Suppressor macrophage treated with lipopolysaccharide for 4 hours (primary cell): ENCODE measurements at places on chromosomes 11 and 22.
A peak's percentile ranks its signal among the peaks of the same experiment; 100 is the strongest.

DNA sequence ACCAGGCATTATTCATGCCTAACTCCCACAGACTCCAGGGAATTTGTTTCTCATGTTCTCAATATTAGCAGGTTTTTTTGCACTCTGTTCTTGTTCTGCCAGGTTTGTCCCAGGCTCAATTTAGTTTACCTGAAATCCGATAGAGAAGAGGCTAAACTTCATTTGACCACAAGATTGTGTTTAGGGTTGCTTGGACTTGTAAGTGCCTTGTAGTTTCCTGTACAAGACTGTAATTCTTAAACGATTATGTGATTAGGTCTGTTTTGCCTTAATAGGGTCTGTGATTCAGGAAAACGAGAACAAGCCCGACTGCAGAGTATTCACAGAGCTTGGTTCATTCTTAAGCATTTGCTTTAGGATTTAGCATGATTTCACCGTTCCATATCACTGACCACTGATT lies 1.8 kb downstream of the PRSS23 start:
- no peak for DNase-seq

- no peak for DNase-seq
Measured at GRCh38 chr11:3202759-3203158, 15.9 kb downstream of the MRGPRG start.

DNA sequence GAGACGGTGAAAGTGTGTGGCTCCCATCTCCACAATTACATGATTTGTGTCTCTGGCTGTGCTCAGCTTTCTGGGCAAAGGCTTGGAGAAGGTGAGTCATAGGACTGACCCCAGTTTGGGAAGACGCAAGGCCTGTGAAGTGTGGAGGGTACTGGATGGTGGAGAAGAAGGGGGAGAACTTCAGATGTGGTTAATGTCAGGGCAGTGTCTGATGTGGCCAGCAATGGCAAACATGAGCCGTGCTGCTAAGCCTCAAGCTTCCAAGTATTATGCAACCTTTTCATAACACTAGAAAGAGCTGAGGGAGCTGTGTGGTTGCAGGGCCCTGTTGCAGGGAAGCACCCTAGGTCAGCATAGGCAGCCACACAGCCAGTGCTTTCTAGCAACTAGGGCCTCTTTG lies 110.9 kb downstream of the NTM start:
- no peak for DNase-seq

- no peak for DNase-seq
Measured at GRCh38 chr22:40857309-40857855, 434 bp downstream of the XPNPEP3 start.

DNA sequence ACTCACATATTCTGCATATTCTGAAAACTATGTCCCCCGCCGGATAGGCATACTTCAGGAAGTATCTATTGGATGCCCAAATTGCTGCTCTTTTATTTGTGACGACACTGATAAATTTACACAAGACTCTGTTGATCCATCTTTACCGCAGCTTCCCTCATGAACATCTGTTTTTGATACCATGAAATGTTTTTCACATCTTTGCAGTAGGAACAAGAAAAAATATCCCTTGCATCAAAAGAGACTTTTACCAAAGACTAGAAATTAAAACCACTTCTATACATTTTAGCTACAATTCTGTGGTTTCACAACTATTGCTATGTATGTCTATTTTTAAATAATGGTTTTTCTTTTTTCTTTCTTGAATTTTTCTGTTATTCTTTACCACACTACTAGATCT lies 15.3 kb downstream of the POU2AF2 start:
- DNase-seq: no peak

GRCh38 chr11:36131721-36132397 lies 157.4 kb downstream of the COMMD9 start:
- peak; percentile 37 for DNase-seq

DNA sequence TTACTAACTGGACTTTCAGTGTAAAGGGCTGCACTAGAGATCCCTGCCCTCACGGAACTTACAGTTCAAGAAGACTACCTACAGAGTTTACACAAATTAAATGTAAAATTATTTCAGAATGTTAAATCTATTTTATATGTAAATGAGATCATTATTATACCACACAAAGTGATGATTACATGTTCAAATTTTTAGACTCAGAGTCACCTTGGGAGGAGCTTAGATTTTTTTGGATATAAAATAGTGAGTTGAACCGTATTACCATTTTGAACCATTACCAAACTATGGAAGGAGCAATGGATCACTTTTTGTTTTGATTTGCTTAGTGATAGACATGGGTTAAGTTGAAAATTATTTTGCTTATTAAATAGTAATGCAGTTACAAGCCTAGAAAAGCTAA lies 1.6 kb downstream of the IPO7 start:
- DNase-seq: no peak

DNA sequence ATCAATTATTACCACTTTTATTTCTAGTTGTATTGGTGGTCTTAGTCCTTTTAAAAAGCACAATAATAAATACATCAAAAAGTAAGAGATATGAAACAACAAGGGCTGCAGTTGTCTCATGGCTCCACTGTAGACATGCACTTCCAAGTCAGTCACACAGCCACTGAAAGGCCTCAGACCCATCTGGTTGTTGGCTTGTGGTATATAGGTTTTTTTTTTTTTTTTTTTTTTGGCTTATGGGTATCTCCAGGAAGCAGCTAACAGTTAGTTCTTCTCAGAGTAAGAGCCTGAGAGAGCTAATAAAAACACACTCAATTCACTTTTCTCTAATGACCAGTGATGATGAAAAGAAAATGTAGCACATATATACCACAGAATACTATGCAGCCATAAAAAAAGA lies 6.0 kb upstream of the OR52E6 start:
- DNase-seq: no peak

DNA sequence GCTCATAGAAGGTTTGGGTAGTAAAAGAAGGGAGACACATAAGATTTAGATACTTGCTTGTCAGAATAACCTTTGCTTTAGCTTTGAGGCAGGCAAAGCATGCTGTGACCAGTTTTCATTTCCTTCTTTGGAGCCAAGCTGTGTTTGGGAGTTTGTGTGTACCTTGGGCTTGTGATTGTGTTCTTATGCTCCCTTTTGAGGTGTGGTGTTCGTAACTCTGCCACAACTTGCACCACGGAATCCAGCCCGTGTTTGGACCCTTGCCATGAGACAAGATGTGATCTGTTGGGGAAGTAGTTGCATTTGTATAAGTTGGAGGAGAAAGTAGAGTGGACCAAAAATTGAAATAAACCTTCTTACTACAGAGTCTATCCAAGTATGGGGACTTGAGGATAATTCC lies 34.0 kb downstream of the BMAL1 start:
- no peak for DNase-seq

DNA sequence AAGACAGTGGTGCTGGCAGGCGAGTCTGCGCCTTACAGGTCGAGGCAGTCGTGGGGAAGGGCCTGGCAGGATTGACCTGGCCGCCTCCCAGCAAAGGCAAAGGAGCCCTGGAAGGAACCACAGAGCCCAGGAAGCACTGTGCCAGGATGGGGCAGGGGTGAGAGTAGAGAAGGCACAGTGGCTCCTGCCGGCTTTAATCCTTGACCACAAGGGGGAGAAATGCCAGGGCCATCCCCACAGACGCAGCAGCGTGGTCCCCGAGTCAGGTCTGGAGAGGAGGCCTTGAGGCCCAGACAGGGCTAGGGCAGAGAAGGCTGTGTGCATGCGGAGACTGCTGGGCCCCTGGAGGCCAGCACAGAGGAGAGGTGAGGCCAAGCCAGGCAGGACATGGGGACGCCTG lies 9.9 kb upstream of the NDUFS8 start:
- no peak for DNase-seq

- peak; percentile 5 for DNase-seq
Measured at GRCh38 chr11:108620958-108621772, 27.6 kb upstream of the EXPH5 start.

- no peak for DNase-seq
Measured at GRCh38 chr22:40004836-40005235, 10.1 kb downstream of the FAM83F start.

GRCh38 chr11:131458421-131458820 lies 88.0 kb downstream of the NTM start:
- no peak for DNase-seq

- no peak for DNase-seq
Measured at GRCh38 chr22:38830026-38830844, 13.6 kb downstream of the NPTXR start.

DNA sequence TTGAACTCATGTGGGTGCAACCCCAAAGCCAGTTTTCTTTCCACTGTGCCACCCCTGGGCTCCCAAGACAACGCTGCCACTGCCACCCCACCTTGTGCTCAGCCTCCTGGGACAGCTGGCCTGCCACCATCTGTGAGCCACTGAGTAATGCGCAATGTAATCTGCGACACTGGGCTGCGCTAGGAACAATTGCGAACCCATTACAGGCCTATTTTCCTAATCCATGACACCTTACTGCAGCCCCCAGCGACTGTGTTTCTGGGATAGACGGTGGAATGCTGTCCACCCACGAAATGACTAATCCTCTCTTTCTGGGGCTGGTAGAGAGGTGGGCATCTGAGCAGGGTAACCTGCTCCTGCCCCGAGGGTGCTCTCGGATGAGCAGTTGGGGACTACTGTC lies 22.2 kb downstream of the FLRT1 start:
- no peak for DNase-seq

DNA sequence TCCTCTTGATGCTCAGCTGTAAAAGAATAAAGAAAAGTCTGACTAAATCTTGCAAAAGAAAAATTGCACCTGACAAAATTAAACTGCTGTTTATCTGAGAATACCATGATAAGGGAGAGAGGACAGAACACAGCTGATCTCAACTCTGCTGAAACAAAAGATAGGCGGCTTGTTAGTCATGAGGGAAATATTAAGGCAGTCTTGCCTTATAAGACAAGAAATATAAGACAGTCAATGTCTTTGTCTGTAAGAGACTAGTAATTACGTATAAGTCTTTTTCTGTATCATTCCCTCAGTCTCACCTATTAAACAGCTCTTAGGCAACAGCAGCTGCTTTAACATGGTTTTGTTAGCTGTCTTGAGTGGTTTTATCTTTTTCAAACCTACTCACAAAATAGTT lies 296.6 kb downstream of the LUZP2 start:
- no peak for DNase-seq

DNA sequence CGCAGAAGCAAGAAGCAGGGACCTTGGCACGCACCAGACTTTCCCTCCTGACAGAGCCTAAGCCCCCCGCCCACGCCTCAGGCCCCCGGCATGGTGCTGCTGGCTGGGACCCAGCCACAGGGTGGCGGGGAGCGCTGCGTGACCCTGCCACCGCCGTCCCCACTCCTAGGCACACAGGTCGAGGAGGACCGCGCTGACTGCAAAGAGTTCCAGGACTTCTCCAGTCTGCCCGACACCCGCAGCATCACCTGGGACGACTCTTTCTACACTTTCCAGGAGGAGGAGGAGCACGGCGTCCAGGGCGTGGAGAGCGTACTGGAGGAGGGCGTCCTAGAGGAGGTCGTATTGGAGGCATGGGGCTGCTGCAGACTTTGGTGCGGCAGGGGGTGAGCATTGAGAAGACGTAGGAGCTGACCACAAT lies 103.7 kb downstream of the TRIM51G start:
- no peak for DNase-seq

- DNase-seq: no peak
Measured at GRCh38 chr11:112694245-112694644, 267.0 kb upstream of the NCAM1 start.

GRCh38 chr11:117872420-117872961 lies 4.0 kb downstream of the FXYD6 start:
- DNase-seq: no peak

DNA sequence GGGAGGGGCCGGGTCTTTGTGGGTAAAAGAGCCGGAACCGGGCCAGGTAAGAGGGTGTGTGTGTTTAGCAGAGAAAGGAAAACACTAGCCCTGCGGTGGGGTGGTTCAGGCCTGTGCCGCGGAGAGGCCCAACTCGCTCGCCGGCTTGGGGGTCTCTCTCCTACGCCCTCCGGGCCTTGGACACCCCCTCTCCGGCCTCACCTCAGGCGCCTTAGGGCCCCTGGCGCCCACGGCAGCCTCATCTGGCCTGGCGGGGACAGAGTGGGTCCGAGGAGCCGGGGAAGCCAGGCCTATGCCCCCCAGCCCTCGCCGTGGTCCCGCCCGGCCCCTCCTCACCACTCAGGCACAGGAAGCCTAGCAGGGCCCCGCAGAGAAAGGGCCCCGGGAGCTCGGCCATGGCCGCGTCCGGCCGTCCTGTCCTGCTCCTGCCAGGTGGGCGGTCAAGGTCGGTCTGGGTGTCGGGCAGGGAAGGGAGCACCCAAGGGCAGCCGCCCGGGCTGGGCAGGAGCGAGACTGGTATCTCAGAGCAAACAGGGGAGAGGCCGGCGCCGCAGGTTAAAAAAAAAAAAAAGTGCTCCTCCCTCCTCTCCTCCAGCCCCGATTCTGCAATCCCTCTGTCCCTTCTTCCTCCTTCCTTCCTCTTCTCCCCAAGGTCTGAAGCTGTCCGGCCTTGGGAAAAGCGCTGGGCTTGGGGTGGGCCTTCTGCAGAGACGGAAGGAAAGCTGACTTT lies at the start of gene VSIG2:
Gene VSIG2, minus strand, starts transcription at position 515 of the 730 bp plus-strand sequence. Its CDS starts 118 bp downstream, at position 397.
- no peak for DNase-seq

DNA sequence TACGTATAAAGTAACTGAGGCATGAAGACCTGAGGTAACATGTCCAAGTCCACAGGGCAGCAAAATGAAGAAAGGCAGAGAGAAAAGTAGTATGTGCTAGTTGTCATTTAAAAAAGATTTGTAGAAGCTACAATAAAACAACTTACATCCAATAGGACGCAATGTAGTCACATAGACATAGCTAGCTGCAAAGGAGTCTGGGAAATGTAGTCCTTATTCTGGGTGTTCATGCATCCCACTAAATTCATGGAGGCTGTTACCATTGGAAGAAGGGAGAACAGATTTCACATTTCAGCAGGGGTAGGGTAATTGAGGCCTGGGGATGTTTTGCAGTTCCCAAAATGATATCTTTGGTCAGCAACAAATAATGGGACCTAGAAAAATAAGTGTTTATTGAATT lies 571.4 kb downstream of the MIAT start:
- DNase-seq: no peak

GRCh38 chr11:70456921-70457532 lies 58.7 kb downstream of the CTTN start:
- DNase-seq: peak; percentile 7

DNA sequence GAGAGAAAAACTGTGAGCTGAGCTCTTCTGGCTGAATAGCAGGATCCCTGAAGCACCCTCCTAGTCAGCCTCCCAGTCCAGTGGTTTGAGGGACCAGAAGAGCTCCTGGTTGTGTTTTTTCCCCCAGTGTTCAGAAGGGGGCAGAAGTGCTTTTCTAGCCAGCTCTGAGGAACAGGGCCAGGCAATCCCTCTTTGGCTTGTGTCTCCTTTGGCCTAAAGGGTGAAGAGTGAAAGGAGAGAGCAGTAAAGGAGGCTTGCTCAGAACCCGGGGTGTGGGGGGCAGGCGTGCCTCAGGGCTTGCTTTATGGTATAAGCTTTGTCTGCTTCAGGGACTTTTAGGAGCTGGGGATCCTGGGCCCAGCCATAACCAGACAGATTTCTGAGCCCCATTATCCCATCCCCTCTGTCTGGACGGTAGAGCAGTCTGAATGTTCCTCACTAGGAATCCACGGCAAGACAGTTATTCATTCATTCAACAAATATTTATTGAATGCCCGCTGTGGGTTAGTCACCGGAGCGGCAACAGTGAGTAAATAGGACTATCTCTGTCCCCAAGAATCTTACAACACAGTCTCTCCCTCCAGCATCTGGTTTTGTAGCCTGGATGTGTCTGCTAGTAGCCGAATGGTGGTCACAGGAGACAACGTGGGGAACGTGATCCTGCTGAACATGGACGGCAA lies 14.5 kb downstream of the ACP2 start:
- peak; percentile 68 for DNase-seq

- no peak for DNase-seq
Measured at GRCh38 chr22:48340727-48341709, 1486.7 kb downstream of the BRD1 start.

- no peak for DNase-seq
Measured at GRCh38 chr11:35169754-35170153, 30.8 kb downstream of the CD44 start.

- no peak for DNase-seq
Measured at GRCh38 chr22:20451920-20452319, 14.3 kb upstream of the SCARF2 start.
